ENCODE measurements at places on chromosomes 1 and 21.

DNA sequence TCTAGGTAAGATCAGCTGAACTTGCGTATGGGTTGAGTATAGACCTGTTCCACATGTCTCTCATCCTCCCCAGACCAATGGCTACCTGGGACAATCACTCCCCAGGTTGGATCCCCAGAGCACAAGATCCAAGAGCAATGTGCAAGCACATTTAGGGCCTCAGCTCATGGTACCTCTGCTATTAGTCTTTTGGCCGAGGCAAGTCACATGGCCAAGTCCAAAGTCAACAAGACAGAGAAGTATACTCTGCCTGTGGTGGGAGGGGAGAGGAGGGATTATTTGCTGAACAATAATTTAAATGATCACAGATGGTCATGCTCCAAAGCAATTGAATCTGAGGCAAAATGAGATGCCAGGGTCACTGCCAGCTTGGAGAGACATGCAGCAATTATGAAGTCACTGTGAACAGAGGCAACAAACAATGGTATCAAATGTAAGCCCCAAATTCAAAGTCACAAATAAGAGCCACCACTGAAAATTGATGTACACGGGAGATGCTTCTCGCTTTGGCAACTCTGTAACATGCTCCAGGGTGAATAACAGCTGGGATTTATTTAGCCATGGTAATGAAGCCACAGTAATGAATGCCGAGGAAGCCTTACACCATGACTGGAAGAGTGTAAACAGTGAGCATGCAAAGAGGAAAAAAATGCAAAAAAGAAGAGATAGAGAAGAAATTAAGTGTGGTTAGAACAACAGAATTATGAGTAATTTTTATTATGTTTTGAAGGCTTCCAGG, 149.1 kb downstream of the ZNF281 start:
- no peak for DNase-seq

- DNase-seq, result no peak
These were observed 47.5 kb downstream of the AGPAT3 start for GRCh38 chr21:43912500-43912899.

DNA sequence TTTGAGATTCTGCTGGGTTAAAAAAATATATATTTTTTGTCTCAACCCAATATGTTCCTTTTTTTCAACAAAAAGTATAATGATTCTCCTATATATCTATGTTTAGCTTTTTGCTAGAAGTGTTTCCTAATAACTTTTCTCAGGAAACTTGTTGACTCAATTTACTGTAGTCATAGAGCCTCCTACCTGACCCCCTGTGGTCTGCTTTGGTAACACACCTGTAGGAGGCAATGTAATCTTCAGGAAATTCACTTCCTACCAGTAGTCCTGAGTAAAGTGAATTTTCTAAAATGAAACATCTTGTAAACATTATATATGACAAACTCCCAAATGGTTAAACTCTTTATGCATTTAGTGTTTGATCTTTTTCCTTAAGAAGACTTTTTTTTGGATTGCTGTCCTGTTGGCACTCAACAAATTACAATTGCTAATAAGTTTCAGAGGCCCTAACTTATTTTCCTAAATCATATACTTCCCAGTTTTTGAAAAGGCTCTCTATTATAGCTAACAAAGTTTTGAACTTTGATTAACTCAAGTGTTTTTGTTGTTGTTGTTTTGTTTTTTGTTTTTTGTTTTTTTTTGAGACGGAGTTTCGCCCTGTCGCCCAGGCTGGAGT, 118.3 kb downstream of the OLFML2B start:
- DNase-seq, result no peak

DNA sequence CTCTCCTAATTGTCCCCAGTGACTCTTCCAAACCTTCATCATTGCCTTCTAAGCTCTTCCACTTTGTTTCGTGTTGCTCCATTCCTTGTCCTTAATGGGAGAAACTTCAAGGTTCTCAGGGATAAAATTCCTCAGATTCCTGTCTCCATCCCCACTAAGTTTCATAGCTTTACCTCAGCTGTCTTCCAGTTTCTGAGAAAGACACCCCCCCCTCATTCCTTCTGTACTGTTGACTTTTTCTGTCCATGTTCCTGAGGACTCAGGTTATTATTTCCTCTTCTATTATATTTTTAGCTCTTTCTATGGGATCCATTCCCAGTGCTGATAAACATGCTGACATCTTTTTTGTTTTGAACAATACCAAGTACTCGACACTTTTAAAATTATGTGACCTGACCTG, 215.3 kb upstream of the PTGFR start:
- DNase-seq, result peak; percentile 8

GRCh38 chr1:12544992-12545391, 73.0 kb downstream of the DHRS3 start:
- DNase-seq, result peak; percentile 43

Measured in pulmonary artery endothelial cell (primary cell).